NCI-H1048 (cell line): ENCODE measurements at places on chromosomes 1 and 21.

- DNase-seq = no peak
Observed at GRCh38 chr1:209585672-209586071, 2.2 kb downstream of the CAMK1G start.

DNA sequence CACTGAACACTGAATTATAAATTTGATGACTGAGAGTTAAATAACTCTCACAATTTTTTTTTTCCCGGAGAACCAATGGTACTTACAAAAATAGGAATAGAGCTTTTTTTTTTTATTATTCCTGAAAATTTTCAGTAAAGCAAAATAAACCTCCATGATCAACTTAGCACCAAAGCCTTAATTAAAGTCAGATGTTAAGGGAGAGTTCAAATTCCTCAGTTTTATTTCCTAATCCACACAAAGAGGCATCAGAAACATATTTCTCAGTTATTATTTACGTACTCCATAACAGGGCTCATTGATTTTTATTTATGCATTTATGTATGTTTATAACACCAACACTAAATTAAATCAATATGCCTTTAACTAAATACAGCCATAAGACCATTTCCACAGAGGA is 55.5 kb downstream of the PLPPR5 start:
- no peak for DNase-seq

DNA sequence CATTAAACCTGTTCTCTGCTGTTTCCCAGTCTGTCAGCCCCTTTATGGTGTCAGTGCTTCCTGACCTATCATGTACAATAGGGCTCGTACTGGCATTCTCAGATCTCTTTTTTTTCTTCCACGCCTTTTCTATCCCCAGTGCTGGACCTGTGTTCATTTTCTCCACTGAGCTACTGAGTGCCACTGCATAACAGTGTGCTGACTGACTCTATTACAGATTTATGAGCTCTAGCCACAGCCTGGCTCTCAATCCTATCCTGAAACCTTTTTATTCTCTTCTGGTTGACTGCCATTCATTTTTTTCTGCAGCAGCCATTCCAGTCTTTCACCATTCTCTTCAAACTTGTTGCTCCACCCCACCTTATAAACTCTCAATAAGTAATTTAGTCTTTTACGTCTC is 59.6 kb upstream of the MACF1 start:
- DNase-seq = no peak

DNA sequence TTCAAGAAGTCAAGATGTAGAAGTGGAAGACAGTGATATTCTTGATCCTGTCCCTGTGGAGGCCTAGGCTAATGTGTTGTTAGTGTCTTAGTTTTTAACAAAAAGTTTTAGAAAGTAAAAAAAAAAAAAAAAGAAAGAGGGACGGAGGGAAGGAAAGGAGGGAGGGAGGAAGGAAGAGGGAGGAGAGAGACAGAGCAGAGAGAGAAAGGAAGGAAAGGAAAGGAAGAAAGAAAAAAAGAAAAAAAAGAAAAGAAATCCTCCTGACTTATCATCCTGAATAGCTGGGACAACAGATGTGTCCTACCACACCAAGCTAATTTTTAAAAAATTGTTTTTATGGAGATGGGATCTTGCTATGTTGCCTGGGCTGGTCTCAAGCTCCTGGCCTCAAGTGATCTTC is 24.6 kb downstream of the PHACTR4 start:
- no peak for DNase-seq

DNA sequence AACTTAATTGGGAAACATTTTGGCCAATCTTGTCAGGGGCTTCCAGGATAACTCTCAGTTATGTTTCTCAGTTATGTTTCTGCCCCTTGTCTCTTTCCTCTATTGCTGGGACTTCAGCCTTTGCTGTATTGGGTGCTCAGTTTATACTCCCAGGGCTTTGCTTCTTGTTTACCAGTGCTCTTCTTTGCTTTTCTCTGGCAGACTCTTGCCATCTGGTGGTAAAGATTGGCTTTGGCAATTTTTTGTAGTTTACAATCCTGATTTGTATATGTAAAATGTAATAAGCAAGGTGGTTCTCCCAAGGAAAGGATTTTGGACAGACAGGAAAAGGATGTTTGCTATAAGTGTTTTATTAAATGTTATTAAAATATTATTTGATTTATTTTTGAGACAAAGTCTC is 37.9 kb downstream of the FABP3 start:
- no peak for DNase-seq

DNA sequence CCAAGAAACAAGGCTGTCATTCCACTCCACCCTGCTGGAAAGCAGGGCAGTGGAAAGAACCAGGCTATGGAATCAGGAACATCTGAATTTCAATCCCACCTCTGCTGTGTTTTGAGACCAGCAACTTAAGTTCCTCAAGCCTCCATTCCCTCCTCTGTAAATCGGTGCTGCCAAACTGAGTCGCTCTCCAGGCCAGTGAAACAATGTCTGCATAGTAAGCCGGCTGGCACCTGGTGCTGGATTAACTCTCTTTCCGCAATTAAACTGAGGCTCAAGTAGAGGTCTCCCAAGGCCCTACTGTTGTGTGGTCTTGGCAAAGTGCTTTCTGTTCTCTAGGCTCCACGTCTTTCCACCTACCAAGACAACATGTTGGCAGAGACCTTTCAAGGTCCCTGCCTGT is 65.3 kb downstream of the SSBP3 start:
- DNase-seq = no peak

- no peak for DNase-seq
Observed at GRCh38 chr1:15151377-15151806, 2.2 kb upstream of the TMEM51 start.

- no peak for DNase-seq
Observed at GRCh38 chr1:94532077-94532476, 9.5 kb downstream of the F3 start.

GRCh38 chr1:207084701-207085180 is 3.9 kb upstream of the C4BPB start:
- DNase-seq = peak; percentile 64

GRCh38 chr1:173499729-173500128 is 22.6 kb downstream of the PRDX6 start:
- DNase-seq = no peak

DNA sequence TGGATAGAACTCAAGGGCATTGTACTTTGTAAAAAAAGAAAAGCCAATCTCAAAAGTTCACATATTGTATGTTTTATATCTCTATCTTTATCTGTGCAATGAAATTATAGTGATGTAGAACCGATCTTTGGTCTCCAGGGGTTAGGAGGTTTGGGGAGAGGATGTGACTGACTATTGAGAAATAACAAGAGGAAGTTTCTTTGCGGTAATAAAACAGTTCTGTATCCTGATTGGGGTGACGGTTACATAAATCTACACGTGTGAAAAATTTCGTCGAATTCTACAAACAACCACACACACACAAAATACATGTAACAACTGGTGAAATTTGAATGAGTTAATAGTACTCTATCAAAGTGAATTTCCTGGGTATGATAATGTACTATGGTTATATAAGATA is 10.6 kb upstream of the OR2T33 start:
- DNase-seq = no peak

- DNase-seq = no peak
Observed at GRCh38 chr1:1183221-1183747, 9.6 kb downstream of the TTLL10 start.

GRCh38 chr1:79592707-79593106 is 586.2 kb upstream of the ADGRL4 start:
- DNase-seq = no peak

- DNase-seq = no peak
Observed at GRCh38 chr1:243256590-243256989, 749 bp downstream of the SDCCAG8 start.

DNA sequence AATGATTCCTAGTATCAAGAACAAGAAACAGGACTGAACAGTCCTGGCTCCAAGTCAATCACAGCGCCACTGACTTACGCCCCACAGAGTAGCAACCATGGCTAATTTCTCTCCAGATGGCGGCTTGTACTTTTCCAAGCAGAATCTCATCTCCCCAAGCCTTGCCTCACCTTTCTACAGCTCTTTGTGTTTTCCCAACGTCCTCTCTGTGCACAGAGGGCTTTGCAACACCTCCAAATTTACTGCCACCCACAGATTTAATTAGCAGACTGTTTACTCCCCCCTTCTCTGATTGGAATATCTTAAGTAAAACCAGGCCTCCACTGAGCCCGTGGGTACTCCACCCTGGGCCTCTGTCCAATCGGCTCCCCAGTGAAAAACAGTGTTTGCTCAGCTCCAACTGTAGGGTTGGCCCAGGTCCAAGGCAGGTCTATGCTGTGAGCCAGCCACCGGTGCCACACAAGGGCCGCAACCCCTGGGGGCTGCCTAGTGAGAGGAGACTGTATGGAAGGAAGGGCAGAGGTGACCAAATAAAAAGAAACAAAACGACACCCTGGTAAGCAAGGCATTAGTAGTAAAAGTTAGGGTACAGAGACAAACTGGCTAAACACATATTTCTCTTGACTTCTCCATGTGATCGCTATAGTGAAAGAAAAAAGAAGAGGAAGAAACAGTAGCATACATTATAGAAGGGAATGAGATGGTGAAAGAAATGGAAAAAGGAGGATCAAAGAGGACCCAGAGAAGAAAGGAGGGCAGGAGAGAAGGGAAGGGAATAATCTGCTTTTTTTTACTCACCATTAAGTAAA is 128.4 kb upstream of the SOD1 start:
- DNase-seq = peak; percentile 5

- DNase-seq = no peak
Observed at GRCh38 chr1:65691152-65691900, 101.4 kb upstream of the PDE4B start.

GRCh38 chr1:29812408-29813135 is 576.2 kb downstream of the PTPRU start:
- DNase-seq = no peak

- no peak for DNase-seq
Observed at GRCh38 chr1:19831441-19831840, 16.4 kb upstream of the RNF186 start.

DNA sequence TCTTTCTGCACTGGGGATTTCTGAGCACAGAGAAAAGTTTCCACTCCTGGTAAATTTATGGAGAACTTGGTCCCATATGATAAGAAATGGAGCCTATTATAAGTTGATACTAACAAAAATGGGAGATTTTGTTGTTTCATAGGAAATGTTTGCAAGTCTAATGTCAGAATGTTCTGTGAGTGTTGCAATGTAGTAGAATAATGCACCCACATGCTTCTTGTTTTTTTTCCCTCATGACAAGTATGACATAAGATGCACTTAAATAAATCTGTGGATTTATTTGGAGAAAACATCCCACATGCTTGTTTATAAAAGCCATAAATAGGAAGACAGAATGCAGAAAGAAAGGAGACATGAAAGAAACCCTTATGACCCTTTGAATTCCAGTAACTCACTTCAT is 50.8 kb upstream of the KCNJ6 start:
- no peak for DNase-seq

DNA sequence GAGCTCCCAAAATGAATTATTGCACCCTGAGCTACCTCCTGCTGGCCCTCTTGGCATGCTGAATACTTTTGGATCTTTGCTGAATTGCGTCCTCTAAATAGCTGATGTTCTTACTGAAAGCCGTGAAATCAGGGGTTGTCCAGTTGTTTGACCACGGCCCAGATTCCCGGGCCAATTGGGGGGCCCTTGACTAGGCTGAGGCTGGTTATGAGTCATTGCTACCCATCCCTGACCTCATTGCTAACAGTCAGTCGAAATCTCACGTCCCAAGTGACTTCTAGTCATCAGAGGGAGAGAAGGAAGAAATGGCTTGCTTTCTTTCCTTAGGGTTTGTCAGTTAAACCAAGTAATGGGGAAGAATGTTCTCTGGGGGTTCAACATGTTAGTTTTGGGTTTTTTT is 37.4 kb downstream of the SMYD2 start:
- no peak for DNase-seq

DNA sequence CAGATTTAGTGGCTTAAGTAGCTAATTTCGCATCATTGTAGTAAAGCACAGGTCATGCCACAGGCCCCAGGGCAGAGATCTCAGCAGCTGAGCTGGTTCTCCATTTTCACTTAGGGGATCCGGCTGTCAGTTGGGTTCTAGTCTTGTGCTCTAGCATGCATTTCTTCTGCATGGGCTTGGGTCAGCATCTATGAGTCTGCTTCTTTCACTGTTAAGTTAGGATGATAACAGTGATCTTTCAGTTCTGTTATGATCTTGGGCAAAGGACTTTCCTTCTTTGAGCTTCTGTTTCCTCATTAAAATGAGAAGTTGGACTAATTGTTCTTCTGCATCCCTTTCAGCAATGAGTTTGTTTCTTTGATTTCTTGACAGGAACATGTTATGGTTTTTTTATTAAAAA is 123.6 kb upstream of the DNAH14 start:
- no peak for DNase-seq

- DNase-seq = no peak
Observed at GRCh38 chr1:168408884-168409283, 128.2 kb downstream of the TBX19 start.

GRCh38 chr1:63319046-63320021 is 3.0 kb upstream of the FOXD3 start:
- no peak for DNase-seq

- DNase-seq = no peak
Observed at GRCh38 chr1:185355947-185356346, 38.9 kb upstream of the IVNS1ABP start.

- DNase-seq = no peak
Observed at GRCh38 chr1:35707601-35708440, 10.9 kb downstream of the C1orf216 start.

DNA sequence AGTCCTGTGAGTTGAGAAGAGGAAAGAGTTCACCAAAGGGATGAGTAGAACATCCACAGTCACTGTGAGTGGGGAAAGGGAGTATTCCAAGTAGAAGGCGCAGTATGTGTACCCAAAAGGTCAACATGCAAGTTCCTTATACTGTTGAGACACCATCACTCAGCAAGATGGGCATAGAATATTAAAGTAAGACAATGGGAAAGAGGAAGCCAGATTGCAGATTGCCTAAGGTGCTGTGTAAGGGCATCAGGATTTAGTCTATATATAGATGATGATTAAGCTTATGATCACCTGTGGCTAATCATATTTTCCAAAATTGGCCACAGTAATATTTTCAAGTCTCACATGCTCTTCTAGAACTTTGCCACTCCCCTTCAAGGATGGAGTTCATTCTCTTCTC is 120.1 kb upstream of the CAMK1G start:
- DNase-seq = no peak

- DNase-seq = no peak
Observed at GRCh38 chr21:42671778-42672593, 18.6 kb downstream of the PDE9A start.
